GDM1 (cell line): ENCODE measurements at places on chromosomes 3 and 15.

GRCh38 chr15:36330598-36330997, 248.8 kb upstream of the CDIN1 start:
- no peak for DNase-seq

- DNase-seq, result no peak
Measured at GRCh38 chr3:188169830-188170455, 16.0 kb downstream of the LPP start.

GRCh38 chr15:91186904-91187656, 87.0 kb downstream of the SV2B start:
- DNase-seq, result no peak

GRCh38 chr15:68484696-68485400, 52.9 kb upstream of the ITGA11 start:
- DNase-seq, result no peak

- DNase-seq, result peak; percentile 73
Measured at GRCh38 chr15:49815950-49816349, 195.1 kb downstream of the DTWD1 start.

DNA sequence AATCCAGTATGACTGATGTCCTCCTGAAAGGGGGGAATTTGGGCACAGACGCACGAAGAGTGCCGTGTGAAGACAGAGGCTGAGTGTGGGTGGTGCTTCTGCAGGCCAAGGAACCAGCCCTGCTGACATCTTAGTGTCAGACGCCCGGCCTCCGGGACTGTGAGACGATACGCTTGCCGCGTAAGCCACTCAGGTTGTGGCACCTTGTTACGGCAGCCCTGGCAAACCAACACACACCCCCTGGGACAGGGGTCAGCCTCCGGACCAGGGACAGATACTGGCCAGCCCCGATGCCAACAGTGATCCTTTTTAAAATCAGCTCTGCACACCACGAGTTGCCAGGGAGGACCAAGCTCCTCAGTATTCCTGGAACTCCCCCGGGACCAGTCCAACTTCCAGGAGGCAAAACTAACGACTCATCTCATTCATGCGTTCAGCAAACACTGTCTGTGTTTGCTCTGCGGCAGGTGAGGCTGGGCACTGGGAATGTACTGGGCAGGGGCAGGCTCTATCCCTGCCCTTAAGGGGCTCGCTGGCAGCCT, 21.2 kb upstream of the PIGZ start:
- no peak for DNase-seq

- DNase-seq, result no peak
Measured at GRCh38 chr3:50302095-50303012, 1.0 kb downstream of the HYAL1 start.

- no peak for DNase-seq
Measured at GRCh38 chr15:41655716-41656115, 4.5 kb upstream of the MGA start.

DNA sequence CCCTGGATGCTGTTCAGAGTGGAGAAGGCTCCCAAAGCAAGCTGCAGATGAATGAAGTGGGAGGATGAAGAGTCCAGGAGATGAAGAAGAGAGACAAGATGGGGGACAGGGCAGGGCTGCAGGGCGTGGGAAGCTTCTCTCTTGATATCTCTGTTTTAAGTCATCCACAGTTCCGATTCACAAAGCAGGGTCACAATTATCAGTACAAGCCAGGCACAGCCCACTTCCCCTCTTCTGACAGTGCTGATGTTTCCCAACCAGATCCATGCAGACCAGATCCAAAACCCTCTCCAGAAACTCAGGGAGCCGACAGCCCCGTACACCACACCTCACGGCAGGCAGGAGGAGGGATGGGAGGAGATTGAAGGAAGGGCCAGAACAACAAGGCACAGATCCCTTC, 31.1 kb downstream of the NTRK3 start:
- no peak for DNase-seq

DNA sequence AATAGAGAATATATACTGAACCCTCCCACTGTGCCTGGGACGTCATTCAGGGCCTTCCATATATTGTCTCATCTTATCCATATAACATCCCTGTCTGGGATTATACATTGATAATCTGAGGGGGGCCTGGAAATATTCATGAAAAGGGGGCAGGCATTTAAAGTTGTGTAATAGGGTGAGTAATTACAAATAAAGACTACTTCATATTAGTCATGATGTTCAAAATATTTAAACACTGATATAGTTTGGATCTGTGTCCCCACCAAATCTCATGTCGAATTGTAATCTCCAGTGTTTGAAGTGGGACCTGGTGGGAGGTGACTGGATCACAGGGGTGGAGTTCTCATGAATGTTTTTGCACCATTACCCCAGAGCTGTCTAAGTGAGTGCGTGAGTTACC, 97.8 kb downstream of the AQP9 start:
- DNase-seq, result no peak

DNA sequence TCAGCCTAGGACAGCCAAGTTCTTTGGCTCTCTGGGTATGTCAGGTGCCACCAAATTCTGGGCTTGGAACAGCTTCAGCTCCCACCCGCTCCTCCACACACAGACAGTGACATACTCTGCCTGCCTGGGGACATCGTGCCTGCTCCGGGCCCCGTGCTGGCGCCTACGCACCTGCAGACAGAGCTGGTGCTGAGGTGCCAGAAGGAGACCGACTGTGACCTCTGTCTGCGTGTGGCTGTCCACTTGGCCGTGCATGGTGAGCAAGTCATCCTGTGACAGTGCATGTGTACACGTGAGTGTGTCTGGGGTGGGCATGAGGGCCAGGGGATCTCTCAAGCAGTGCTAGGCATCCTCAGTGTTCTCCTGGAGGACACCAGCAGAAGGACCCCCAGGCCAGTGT, 922 bp downstream of the IL17RC start:
- no peak for DNase-seq

- peak; percentile 67 for DNase-seq
Measured at GRCh38 chr15:64507293-64507802, 47.0 kb downstream of the ZNF609 start.

DNA sequence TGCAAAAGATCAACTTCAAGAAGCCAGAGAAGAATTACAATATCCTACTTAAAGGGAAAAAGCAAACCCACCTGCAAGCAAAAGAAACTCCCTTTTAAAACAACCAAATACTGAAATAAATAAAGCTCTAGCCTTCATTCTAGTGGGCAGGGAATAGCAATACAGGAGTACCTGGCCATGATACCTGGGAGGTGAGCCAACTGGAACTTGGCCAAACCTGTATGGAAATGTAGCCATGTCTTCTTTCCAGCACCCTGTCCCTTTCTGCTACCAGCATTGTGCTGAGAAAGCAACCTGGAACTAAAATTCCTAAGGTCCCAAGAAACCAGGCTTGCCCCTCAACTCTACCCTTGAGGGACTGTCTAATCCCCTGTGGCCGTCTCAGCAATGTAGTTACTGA, 530.0 kb downstream of the EPHB1 start:
- DNase-seq, result no peak

DNA sequence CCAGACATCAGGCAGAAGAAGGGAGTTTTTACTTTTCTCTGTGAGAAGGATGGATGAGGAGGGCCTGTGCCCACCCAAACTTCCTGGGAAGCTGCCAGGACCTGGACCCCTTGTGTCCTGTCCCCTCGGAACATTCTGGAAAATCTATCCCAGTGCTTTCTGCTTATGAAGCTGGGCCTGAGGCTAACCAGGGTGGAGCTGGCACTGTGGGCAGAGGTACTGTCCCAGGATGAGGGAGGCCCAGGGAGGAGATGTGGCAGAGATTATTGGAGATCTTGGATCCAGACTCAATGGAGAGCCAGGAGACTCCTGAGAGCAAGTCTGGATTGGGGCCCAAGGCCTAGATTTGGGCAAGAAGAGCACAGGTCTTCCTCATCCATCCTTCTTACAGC, 44.4 kb downstream of the SPSB4 start:
- no peak for DNase-seq

DNA sequence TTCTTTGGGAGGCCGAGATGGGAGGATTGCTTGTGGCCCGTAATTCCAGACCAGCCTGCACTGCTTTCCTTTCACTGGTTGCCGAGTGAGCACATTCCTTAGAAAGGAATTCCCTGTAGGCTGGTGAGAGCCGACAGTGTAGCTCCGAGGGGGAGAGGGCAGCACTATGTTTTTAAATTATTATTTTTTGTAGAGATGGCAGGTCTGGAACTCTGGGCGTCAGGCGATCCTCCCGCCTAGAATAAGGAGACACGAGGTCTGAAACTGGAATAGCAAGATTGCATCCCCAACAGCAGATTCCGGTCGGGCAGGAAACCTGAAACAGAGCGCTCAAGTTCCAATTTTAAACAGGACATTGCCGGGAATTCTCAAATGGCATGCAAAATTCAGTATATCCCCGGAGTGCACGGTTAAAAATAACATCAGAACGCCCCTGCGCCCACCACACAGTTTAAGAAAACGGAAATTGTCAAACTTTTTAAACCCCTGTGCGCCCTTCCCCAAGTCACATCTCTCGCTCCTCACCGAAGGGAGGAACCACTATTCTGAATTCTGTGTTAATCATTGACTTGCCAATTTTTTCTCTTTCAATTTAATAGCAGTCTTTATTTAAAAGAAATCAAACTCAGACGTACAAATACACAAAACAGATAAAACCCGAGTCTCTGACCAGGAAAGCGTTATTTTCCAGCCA, 643 bp upstream of the RNU5B-1 start:
- peak; percentile 29 for DNase-seq

DNA sequence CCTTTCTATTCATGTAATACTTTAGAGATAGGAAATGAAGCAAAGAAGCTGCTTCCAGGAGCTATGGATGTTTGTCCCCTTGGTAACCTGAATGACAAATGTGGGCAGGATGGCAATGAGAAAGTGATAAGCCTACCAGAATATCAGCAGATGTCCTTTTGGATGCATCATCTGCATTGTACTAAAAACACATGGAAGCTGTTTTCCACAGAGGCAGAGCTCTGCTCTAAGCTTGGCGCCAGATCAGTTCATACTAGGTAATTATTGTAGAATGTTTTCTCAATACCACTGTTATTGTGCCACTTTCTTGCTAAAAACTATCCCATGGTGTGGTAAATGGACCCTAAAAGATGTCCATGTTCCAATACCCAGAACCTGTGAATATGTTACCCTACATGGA, 100.2 kb downstream of the DTWD1 start:
- no peak for DNase-seq

DNA sequence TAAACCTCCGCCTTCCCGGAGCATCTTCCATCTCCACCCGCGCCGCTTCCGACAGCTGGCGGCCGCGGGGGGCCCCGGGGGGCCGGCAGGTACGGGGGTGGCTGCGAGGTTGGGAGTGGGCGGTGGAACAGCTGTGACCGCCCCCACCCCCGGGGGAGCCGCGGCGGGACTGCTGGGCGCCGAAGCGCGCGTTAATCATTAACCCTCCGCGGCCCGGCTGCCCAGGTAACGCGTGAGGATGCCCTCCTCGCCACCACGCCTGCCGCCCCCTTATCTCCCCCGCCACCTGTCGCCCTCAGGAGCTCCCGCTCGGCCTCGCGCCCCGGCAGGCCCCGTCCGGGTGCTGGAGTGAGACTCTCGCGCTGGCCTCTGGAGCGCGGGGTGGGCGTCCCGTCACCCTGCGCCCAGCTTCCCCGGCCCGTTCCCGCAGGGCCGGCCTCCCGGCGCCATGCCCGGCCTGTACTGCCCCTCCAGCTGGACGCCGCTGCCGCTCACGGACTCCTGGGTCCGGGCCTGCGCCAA, 757 bp downstream of the VWA5B2 start:
- DNase-seq, result no peak

- DNase-seq, result no peak
Measured at GRCh38 chr3:195854628-195855294, 43.0 kb upstream of the MUC4 start.

DNA sequence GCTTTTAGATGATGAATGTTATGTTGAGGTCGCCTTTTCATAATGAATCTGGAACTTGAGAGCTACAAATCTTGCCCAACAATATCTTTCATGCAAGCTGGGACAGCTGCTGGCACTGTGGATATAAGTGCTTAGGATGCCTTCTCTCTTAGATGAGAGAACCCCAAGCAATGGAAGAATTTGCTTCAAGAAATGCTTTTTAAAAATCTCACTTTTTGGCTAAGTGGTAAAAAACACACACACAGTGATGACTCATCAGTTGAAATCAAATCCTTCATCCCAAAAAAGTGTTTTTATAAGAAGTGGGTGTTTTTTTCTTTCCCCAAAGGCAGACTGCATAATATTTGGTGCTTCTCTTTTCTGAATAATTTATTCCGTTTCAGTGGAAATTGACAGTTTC, 38.4 kb upstream of the GALNT15 start:
- no peak for DNase-seq

DNA sequence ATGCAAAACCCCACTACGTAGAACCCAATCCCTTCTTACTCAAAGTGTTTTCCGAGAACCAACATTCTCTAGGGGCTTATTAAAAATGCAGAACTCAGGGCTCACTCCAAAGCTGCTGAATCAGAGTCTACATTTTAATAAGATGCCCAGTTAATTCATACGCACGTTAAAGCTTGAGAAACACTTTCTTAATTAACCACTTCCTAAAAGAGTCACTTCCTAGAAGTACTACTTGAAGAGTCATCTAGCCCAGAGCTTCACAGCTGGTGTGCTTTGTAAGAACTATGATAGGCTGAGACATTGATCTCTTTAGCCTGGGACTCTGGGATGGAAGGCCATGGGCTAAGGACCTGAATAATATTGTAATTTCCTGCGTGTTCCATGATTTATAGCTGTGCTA, 9.0 kb downstream of the COL6A5 start:
- no peak for DNase-seq

- DNase-seq, result no peak
Measured at GRCh38 chr15:81096398-81096797, 37.7 kb upstream of the CFAP161 start.

- DNase-seq, result no peak
Measured at GRCh38 chr3:172066880-172067796, 27.8 kb downstream of the FNDC3B start.

GRCh38 chr3:187739561-187740332, 5.5 kb downstream of the BCL6 start:
- peak; percentile 73 for DNase-seq

DNA sequence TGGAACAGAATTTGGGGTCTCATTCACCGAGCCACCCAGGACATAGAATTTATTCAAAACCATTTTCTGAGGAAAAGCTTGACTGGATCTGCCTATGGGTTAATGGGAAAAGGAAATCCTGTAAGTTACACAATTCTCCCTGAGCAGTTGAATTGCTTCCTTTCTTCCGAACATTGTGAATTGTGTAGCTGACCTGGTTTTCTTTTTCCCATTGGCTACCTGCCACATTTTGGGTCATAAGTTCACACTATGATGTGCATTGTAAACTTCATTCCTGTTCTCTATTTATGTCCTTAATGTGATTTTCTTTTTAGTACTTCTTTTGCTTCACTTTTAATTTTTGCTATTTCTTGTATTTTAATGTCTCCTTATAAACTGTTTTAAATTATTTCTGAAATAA, 386.0 kb upstream of the LRRC3B start:
- DNase-seq, result no peak

- DNase-seq, result no peak
Measured at GRCh38 chr3:82011336-82011735, 249.9 kb upstream of the GBE1 start.
